Calu3 (cell line): ENCODE measurements at places on chromosomes 2 and 18. TPM values are rescaled to one million over a fixed set of nuclear protein-coding genes. Genes with fewer than 3 reads are reported as not detected.

GRCh38 chr2:40027968-40028367, 248.9 kb upstream of the THUMPD2 start:
- H3K27me3 ChIP-seq = no peaks in the 10 kb centered on the region
- H3K4me3 ChIP-seq = no peak overlapping the region
- no peaks in the 10 kb centered on the region for H3K36me3 ChIP-seq
- no peaks in the 10 kb centered on the region for H3K4me1 ChIP-seq

GRCh38 chr2:3661149-3661660, 3.2 kb downstream of the ALLC start:
- H3K27me3 ChIP-seq = no peaks in the 10 kb centered on the region
- H3K27ac ChIP-seq = no peak overlapping the region
- DNase-seq = no peak

DNA sequence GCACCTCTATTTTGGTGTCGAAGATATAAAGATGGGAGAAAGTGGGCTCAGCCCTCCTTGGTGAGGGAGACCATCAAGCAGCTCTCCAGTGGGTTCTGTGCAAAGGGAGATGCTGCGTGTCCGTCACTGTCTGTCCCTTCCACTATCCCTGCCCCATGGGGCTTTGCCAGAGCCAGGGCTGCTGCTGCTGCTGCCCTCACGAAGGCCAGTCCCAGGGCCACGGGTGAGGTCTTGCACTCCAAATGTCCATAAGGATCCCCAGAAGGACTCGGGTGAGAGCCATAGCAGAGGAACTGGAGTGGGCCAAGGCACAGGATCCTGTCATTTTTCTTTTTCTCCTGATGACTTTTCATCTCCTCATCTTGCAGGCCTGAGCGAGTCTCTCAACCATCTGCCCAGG, 3.7 kb upstream of the DIPK1C start:
- no peak for DNase-seq
- peaks cover 5% of the 10 kb centered on the region for H3K36me3 ChIP-seq
- peaks cover 8% of the 10 kb centered on the region for H3K4me1 ChIP-seq
- no peak overlapping the region for H3K4me3 ChIP-seq
- no peak overlapping the region for H3K27ac ChIP-seq
- H3K27me3 ChIP-seq = peaks cover 75% of the 10 kb centered on the region

GRCh38 chr18:50306944-50307343, 19.5 kb upstream of the CXXC1 start:
- peaks cover 35% of the 10 kb centered on the region for H3K4me1 ChIP-seq
- peak overlapping the region; percentile 64 for H3K27ac ChIP-seq
- peak; percentile 22 for DNase-seq
- no peaks in the 10 kb centered on the region for H3K27me3 ChIP-seq

- no peaks in the 10 kb centered on the region for H3K4me1 ChIP-seq
- no peaks in the 10 kb centered on the region for H3K36me3 ChIP-seq
These were observed 272.3 kb upstream of the COL3A1 start for GRCh38 chr2:188701836-188702235.

DNA sequence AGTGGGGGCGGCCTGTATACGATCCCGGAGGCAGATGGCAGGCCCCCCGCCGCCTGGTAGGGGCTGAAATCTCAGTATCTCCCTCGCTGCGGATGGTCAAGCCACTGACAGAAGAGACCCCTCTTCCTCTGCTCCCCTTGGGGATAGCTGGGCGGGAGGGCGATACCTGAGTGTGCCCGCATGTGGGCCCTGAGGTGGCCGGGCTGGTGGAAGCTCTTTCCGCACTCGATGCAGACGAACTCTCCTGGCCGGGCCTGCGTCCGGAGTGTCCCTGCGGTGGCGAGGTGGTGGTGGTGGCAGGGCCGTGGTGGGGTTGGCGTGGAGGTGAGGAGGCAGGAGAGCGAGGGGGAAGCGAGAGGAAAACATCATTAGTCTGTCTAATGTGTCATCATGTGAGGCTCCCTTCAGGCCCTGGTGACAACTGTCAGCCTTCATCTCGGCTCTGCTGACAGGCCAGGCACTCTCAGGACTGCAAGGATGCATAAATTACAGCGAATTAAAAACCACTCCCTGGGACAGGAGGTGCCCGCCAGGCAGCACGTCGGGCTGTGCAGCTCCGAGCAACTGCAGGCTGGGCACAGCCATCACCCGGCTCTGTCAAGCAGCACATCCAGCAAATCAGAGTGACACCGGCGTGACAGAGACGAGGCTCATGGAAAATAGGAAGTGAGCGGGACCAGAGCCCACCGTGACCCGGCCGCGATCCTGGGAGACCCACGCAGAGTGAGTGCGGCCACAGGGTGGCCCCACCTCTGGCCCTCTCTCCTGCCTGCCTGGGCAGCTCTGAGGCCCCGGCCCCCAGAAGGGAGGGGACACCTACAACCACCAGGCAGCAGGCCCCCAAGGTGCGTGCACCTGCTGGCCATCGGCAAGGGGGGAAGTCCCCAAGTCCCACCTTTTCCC, 123.5 kb downstream of the ZNF516 start:
- H3K27me3 ChIP-seq = no peaks in the 10 kb centered on the region
- DNase-seq = no peak
- H3K4me1 ChIP-seq = peaks cover 20% of the 10 kb centered on the region
- no peak overlapping the region for H3K27ac ChIP-seq
- no peak overlapping the region for H3K4me3 ChIP-seq
- peaks cover 10% of the 10 kb centered on the region for H3K36me3 ChIP-seq

DNA sequence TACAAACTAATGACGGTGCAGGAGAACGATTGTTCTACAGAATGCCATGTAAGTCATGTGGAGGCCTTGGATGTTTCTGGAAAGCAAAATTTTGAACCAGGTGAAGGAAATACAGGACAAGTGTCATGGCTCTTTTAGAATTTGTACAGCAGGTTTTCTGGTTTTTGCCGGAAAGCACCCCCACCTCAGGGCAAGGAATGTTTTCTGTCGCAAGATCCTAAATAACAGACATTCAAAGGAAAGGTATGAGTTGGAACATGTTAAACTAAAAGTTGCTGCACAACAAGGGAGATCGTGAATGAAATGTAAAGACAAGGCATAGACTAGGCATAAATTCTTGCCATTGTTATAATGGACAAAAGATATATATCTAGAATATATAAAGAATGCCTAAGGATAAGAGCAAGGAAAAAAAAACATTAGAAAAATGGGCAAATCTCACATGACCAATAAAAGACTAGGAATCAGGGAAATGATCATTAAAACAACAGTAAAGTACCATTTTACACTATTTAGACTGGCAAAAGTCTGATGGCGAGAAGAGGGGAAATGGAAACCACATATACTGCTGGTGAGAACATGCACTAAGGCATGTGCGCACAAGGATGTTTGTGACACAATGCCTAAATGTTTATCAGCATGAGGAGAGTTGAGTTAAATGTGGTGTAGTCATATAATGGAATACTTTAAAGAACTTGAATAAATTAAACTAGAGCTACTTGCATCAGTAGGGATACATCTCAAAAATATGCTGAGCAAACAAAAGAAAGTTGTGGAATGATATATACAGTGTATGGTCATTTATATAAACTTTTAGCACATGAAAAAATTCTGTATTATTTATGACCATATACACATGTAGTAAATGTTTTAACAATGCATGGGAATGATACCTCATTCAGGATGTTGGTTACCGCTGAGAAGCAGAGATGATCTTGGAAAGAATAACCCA, 127.0 kb downstream of the EML6 start:
- H3K27ac ChIP-seq = no peak overlapping the region
- no peaks in the 10 kb centered on the region for H3K36me3 ChIP-seq
- no peak overlapping the region for H3K4me3 ChIP-seq

GRCh38 chr2:241323778-241324177, 8.1 kb downstream of the SEPTIN2 start:
- peaks cover 32% of the 10 kb centered on the region for H3K4me1 ChIP-seq
- no peak overlapping the region for H3K27ac ChIP-seq
- no peaks in the 10 kb centered on the region for H3K27me3 ChIP-seq
- DNase-seq = no peak

GRCh38 chr2:199303728-199304177, 154.0 kb downstream of the SATB2 start:
- no peaks in the 10 kb centered on the region for H3K27me3 ChIP-seq
- no peaks in the 10 kb centered on the region for H3K4me1 ChIP-seq
- no peaks in the 10 kb centered on the region for H3K36me3 ChIP-seq
- H3K27ac ChIP-seq = no peak overlapping the region

DNA sequence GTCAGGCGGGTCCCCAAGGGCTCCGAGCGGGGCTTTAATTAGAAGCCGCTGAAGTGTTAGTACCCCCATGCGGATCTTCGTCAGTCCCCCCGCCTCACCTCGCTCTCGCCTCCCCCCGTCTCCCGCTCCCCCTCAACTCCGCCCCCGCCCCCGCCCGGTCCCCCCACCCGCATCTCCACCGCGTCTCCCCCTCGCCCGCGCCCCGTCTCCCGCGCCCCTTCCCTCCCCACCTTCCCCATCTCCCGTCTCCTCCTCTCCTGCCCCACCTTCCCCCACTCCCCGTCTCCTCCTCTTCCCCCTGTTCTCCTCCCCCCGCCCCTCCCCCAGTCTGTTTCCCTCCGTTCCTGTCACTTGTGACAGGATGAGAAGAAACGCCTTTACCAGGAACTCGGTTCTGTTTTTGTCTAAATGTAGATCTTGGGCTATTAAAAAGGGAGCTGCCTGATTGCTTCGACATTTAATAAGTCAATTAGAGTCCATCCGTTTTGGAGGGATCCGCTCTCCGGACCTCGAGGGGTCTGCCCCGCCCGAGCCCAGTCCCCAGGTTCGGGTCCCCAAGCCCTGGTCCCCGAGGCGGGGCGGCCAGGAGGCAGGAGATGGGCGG, 969 bp upstream of the ALKAL2 start:
- peaks cover 38% of the 10 kb centered on the region for H3K27me3 ChIP-seq
- no peak overlapping the region for H3K4me3 ChIP-seq
- peaks cover 8% of the 10 kb centered on the region for H3K4me1 ChIP-seq

DNA sequence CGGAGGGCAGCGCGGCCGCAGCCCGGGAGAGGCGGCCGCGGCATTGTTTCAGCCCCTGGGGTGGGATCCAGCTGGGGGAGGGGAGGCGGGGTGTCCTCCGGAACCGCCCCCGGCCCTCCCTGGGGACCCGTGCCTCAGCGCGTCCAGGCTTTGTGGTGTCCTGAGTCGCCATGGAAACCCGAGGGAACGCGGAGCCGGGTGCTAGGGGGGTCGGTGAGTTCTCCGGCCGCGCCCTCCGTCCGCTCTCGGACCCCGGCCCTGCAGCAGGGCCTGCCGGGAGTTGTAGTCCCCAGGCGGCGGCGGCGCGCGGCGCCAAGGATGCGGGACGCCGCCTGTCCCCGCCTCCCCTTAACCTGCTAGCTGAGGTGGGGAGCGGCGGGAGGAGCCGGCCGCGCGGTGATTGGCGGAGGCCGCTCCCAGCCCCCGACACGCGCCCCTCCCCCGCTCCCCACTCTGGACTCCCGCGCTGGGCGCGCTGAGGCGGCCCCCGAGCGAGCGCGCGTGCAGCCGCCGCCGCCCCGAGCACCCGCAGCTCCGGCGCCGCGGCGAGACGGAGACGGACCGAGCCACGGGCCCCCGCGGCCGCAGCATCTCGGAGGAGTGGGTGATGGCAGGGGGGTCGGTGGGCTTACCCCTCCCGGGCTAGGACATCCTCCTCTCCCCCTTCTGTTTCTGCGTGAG, at the start of gene DPYSL5:
Gene DPYSL5, plus strand, starts transcription at position 478 of the 681 bp plus-strand sequence. CDS start 50,368 bp downstream, outside the sequence.
- no peak within 1 kb of the TSS for H3K27ac ChIP-seq
- H3K4me1 ChIP-seq = no peaks in the 10 kb centered on the region
- H3K36me3 ChIP-seq = no peaks in the 10 kb centered on the region
- DNase-seq = peak; percentile 20
- H3K4me3 ChIP-seq = peak within 1 kb of the TSS; percentile 30

Gene ABCG5
- 0.66 and 1.0 TPM in 2 replicates for total RNA-seq

Gene AP1S3
- total RNA-seq = 108 and 119 TPM in 2 replicates

Gene CYP27A1
- 11.8 and 12.2 TPM in 2 replicates for total RNA-seq

Gene OBSL1
- total RNA-seq = 65.9 and 76.5 TPM in 2 replicates

Gene UGT1A6
- 98.0 and 116 TPM in 2 replicates for total RNA-seq
